Calu3 (cell line): ENCODE measurements at places on chromosomes 5 and 9.

DNA sequence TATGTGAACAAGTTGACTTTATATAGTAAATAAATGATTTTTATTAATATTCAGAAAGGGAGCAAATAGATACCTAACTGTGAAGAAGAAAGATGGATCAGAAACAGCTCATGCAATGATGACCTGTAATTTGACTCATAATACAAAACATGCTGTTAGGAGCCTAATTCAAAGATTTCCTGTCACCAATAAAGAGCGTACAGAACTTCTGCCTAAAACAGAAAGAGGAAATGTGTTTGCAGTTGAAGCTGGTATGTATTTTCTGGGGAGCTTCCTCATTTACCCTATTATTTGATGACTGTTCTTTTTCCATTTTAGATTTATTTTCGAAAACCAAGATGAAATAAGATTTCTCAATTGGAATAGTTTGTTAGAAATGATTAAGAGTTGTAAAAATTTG, 11.4 kb downstream of the YTHDC2 start:
- DNase-seq = no peak

GRCh38 chr5:148374690-148375360, 8.9 kb upstream of the FBXO38 start:
- DNase-seq = peak; percentile 64

- no peak for DNase-seq
These were observed 43.3 kb downstream of the TLR4 start for GRCh38 chr9:117747386-117747970.

GRCh38 chr9:114771889-114772288, 34.0 kb downstream of the TNFSF15 start:
- no peak for DNase-seq

DNA sequence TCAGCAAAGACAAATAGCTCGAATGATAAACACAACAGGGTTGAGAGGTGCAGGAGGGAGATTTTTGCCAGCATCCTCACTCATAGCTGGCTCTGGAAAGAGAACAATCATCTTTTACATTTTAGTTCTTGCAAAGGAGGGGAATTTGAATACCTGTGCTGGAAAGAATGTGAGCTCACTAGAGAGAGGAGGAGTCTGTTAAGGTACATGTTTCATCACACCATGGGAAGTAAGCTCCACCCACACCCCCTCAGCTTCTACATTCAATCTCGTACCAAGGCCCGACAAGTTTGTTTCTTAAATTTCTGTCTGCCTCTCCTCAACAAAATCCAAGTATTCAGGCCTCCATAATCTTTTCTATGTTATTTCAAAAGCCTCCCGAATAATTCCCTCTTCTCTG, 254.6 kb downstream of the BRINP1 start:
- DNase-seq = no peak

DNA sequence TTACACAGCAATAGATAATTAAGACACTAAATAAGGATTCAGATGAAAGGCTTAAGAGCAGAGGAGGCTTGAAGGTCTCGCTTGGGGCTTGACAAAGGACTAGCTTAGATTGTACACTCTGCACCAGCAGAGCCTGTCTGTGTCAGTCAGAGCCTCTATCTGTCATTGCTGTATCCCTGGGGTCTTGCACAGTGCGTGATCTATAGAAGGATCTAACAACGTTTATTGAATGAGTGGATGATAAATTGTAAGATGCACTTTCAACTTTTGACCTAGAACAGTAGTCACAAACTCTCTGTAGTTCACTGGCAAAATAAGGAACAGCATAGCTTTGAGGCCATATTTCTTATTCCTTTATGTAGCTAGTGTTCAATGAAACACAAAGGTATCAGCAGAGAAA, 173.5 kb downstream of the ENTREP1 start:
- DNase-seq = no peak

DNA sequence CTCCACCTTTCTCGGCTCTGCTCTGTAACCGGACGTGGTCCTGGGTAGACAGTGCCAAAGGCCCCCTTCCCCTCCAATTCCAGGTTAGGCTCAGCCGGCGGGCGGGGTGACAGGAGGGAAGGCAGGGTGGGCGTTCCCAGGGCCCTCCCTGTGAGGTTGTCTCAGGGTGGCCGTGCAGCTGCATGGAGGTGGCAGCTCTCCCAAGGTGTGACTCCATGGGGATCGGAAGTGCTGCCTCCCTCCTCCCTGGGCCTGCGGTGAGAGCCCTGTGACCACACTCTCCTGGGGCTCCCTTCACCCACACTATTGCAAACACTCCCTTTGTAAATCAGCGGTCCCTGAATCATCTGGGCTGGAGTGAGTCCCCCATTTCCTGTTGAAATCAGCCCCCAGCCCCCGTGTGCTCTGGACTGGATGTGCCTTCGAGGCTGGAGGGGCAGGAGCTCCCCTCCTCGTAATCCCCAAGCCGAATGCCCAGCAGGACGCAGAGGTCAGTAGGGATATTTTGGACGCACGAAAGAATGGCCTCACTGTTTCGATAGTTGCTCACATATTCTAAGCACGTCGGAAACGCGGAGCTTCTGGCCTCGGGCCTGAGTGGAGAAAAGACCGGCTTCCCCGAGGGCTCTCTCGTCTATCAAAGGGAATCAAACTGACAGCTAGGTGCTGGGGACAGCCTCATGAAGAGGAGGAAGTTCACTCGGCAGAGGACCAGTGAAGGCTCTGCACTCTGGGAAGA, 107.6 kb upstream of the COL5A1 start:
- DNase-seq = no peak

- DNase-seq = no peak
These were observed 111.6 kb downstream of the SREK1 start for GRCh38 chr5:66255714-66256113.

GRCh38 chr9:127200106-127200862, 64.3 kb upstream of the GARNL3 start:
- no peak for DNase-seq

GRCh38 chr5:96823900-96824380, 16.2 kb upstream of the ERAP1 start:
- peak; percentile 41 for DNase-seq

- DNase-seq = no peak
These were observed 515.9 kb upstream of the CYLC2 start for GRCh38 chr9:102479191-102479590.

DNA sequence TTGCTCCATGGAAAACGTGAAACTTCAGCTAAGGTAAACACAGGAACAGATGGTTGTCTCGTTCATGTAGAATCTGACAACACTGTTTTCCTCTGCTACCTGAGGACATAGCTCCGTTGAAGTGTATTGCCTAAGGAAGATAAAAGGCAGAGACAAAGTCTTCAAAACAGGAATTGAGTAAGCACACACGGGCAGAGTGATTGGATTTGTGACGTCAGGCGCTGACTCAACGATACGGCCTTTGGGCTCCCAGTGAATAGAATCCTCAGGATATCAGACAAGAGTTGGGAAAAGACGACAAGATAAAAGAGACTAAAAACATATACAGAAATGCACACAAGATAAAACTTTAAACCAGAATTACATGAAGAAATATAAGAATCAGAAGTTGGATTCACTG, 787.1 kb upstream of the CTNND2 start:
- DNase-seq = no peak

GRCh38 chr9:33051144-33051543, 25.3 kb downstream of the SMU1 start:
- no peak for DNase-seq

GRCh38 chr5:32932241-32932935, 221.3 kb downstream of the NPR3 start:
- no peak for DNase-seq

GRCh38 chr5:136113606-136114005, 19.0 kb upstream of the SMAD5 start:
- DNase-seq = no peak

- no peak for DNase-seq
These were observed 276.0 kb upstream of the DAP start for GRCh38 chr5:11037080-11037479.

DNA sequence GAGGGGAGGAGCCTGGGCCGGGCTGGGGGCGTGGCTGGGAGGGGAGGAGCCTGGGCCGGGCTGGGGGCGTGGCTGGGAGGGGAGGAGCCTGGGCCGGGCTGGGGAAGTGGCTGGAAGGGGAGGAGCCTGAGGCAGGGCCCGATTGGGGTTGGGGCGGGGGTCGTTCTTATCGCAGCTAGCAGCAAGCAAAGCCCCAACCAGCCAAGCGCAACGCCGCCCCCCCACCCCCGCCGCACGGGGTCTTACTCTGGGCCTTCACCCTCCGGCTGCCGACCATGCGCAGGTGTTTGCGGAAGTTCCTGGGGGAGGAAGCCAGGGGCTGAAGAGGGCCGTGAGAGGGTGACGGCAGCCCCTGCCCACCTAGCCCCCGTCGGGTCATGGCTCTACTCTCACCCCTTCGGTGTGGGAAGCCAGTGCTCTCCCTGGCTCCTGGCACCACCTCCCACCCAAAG, 5.0 kb downstream of the NSMF start:
- no peak for DNase-seq

DNA sequence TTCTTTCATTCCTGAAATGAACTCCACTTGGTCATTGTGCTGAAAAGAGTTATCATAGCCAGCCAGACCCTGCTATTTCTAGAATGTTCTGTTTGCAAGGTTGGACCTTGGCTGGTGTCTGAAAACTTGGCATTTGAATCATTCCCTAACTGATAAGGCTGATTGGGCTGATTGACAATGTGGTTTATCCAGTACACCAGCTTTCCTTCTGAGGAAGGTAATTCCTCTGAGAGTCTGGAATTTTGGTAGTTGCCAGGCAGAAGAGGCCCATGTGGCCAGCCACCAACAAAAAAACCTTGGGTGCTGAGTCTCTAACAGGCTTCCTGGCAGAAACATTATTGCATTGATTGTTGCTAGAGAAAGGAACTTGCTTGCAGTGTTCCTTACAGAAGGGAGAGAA, 15.3 kb downstream of the SEC61B start:
- DNase-seq = no peak

GRCh38 chr5:156363861-156364260, 36.9 kb downstream of the SGCD start:
- DNase-seq = no peak

DNA sequence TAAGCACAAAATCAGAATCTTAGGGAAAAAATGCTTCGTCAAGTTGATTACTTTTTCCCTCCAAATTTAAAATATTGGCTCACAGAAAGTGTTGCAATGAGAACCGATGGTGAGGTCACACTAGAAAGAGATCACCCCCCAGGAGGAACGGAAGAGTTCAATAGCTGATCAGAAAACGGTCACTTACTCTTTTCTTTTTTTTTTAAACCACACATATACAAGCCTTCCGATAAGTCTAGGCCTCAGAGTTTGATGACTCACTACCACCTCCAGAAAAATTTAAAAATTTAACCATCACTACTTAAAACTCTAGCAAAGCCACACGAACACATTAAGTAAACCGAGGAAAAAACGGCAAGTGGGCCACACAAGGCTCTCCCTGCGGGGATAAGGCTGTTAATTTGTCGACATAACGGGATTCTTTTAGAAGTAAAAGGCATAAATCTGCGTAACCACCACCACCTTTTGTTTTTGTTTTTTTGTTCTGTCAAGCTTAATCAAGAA, 1.2 kb downstream of the SURF4 start:
- DNase-seq = no peak

DNA sequence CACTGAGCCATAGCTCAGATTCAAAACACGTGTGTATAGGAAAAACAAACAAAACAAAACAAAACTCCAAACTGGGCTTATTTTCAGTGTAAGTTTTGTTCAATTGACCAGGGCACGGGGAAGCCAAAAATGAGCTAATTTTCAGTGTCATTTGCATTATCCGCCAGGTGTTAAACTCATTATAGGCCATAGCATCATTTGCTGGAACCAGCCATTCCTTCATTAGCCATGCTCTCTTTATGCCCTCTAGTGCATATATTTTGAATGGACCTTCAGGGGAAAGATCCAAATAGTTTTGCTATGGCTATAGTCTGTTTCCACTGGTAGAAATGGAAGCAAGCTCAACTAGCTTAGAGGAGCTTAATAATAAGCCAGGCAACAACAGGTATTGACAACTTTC, 1205.2 kb upstream of the DMAC1 start:
- DNase-seq = no peak

GRCh38 chr9:69030851-69031645, 4.5 kb upstream of the FXN start:
- DNase-seq = no peak

- no peak for DNase-seq
These were observed 79.3 kb downstream of the SHB start for GRCh38 chr9:37989701-37990100.

GRCh38 chr5:135356522-135357318, 42.3 kb downstream of the MACROH2A1 start:
- DNase-seq = no peak

DNA sequence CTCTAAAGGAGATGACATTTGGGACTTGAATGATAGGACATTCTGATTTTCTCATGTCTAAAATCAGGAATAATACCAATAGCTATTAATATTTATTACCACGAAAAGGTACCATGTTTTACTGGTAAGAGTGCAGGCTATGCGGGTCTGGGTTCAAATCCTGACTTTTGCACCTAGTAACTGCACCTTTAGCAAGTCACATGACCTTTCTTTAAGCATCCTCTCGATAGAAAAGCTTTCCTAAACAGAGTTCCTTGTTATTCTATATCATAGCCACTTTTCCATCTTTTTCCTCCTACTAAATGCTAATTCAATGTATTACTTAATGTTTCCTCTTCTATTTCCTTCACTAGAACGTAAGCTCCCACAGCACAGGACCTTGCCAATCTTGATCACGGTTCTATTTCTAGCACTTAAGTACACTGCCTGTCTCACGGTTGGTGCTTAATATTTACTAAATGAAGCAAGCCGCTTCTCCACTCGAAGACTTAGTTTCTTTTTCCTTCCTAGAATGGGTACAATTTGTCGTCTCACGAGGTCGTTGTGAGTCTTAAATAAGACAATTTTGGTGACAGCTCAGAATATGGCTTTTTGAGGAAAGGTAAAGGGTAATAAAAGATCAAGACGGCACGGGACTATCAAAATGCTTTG, 816 bp downstream of the RBM18 start:
- DNase-seq = no peak

GRCh38 chr9:110078604-110079003, 129.4 kb downstream of the C9orf152 start:
- DNase-seq = no peak

DNA sequence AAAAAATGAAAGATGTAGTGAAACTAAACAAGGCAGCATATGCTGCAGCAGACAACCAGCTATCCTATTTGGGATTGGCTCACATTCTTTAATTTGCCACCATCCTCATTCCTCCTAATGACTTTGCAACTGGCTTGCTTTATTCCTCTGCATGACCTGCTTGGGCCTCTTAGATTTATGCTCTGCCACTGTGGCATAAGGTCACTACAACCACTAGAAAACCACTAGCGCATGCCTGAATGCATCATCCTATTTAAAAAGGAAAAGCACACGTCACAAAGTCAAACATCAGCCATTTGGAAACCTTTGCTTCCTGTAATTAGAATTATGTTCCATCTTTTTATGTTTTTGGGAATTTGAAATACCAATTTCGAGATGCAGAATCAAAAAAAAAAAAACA, 40.8 kb upstream of the CCDC152 start:
- DNase-seq = no peak
